Frontal cortex (tissue), 4 donors: ENCODE measurements at places on chromosomes 5 and 9. TPM values are rescaled to one million over a fixed set of nuclear protein-coding genes. Genes with fewer than 3 reads are reported as not detected.
A peak's percentile ranks its signal among the peaks of the same experiment; 100 is the strongest.

Gene BTNL9
- 2.9 TPM for total RNA-seq

Gene CMBL
- total RNA-seq, result 4.5 TPM

Gene ITGA1
- total RNA-seq, result 4.5 TPM

DNA sequence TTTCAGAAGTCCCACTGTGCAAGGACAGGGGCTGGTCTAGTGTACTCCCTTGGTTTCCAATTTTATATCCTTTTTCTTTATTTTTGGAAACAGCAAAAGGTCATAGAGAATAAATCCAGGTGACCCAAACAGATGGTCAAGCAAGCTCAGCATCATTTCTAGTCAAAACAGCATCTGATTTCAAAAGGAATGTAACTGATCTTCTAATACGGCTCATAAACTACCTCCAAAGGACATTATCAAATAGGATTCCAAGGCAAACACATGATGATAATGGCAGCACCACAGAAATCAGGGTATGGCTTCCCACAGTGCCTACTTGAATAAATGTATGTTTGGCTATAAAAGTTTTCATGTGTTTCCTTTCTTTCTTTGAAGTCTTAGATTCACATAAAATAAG, 57.1 kb downstream of the SUSD1 start:
- DNase-seq, result no peak

GRCh38 chr5:137191179-137191578, 307.9 kb downstream of the SPOCK1 start:
- DNase-seq, result no peak

DNA sequence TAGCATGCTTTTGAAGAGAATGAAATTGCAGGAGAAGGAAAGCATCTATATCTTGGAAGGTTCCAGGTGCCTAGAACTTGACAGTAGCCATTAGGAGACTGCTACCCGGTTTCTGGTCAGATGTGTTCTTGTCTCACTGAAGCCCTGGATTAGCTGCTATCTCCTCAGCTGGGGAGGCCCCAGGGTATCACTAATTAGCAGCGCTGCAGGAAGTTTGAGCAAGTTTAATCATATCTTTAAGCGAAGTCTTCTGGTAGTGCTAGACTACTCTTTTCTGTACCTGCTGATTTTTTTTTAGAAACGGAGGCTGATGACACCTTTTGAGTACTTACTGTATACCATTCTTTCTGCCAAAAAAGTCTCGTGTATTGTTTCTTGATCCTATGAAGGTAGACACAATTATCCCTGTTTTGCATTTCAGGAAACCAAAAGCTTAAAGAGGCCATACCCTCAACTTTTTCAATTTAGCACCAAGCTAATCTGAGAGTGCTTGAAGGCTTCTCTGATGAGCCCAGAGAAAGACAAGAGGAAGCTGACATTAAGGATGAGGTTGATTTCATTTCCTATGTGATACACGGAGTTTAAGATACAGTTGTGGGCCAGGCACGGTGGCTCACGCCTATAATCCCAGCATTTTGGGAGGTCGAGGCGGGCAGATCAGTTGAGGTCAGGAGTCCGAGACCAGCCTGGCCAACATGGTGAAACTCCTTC, 201.3 kb downstream of the ARHGAP26 start:
- no peak for DNase-seq

GRCh38 chr5:149517461-149518122, 33.6 kb downstream of the CSNK1A1 start:
- DNase-seq, result no peak

GRCh38 chr9:126790561-126790960, 14.3 kb upstream of the ZBTB43 start:
- DNase-seq, result no peak

- DNase-seq, result peak; percentile 57
Measured at GRCh38 chr5:43555895-43556606, 826 bp downstream of the PAIP1 start.
